NCI-H510A (cell line): ENCODE measurements at places on chromosomes 5 and 9.

GRCh38 chr9:133476036-133476931, 2.6 kb downstream of the SLC2A6 start:
- no peak for DNase-seq

DNA sequence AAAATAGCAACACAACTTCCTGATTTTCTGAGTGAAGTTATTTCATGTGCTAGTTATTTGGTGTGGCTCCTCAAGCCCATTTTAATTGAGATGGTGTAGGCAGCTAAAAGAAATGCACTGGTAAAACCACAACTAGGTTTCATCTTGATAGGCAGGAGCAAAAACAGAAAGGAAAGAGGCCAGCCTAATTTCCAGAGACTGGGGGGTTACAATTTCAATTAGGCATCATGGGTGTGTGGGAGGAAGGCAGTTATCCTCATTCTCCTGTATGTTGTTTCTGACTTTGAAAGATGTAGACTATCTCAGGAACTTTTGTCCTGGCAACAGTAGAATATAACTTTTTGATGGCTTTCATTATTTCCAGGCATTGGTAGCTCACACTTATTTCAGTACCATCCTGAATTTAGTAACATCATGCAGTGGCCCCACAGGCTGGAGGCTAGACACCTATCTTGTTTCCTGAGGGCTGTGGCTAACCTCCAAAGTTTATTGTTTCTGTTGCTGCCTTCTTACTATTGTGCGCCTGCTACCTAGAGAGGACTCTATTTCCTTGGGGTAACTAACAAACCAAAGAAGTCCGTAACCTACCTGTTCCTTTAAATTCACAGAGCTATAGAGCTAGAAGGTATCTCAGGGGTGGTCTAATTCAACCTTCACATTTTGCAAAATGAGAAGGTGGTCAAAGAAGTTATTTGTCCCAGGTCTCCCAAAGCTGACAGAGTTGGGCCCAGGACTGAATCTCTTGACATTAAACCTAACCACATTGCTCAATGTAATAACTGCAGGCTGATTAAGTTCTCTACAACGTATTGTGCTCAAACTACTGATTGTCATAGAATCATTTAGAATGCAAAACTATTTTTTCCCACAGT, 42.4 kb downstream of the FYB1 start:
- DNase-seq: no peak

DNA sequence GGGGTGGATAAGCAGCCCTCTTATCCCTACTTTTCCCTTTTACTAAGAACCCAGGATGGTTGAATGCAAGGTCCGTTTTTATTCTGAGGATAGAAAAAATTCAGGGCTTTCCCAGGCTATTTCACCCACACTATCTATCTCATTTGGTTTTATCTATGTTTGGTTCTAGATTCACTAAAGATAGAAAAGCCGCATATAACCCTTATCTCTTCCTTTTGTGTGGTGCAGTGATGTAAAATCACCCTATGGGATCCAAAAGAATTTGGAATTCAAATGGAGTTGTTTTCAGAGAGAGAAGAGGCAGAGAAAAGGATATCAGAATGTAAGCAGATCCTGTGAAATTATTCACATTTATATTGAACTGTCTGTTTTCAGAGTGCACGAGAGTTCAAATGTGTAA, 236.3 kb upstream of the RFX3 start:
- no peak for DNase-seq

DNA sequence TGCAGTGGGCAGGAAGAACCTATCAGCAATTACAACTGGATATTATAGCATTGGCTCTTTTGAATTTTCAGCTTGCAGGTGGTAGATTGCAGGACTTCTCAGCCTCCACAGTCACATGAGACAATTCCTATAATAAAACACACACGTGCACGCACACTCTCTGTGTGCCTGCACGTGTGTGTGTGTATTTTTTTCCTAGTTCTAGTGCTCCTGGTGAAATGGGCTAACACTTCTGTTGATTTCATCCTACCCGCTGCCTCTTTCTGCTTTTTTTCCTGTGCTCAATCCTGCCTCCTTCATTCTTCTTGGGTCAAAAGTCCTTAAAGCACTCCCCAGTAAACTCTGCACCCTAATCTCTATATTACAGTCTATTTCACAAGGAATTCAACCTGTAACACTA, 320.1 kb downstream of the OSTF1 start:
- no peak for DNase-seq

- DNase-seq: peak; percentile 72
These were observed 25.3 kb downstream of the SLC22A5 start for GRCh38 chr5:132394667-132395259.

- DNase-seq: no peak
These were observed 262.7 kb downstream of the YTHDC2 start for GRCh38 chr5:113776168-113776567.

GRCh38 chr9:115540091-115540490, 422.1 kb upstream of the TNC start:
- no peak for DNase-seq

DNA sequence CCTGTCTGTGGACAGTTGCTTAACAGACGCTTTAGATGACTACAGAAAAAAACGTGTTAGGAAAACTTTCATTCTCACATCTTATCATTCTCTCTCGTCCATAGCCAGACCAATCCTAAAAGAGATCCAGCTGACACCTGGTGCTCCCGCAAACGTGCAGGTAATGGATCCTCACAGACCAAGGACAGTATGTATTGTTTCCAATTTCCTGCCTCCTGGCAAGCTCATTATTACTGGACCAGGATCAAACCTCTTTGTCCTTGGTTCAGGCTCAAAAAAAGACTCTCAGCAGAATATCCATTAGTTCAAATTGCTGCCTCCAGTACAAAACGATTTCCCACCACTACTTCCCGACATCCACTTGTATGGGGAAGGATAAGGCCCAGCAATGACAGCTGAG, 62.4 kb downstream of the SERINC5 start:
- DNase-seq: no peak

GRCh38 chr5:39411985-39412384, 12.8 kb downstream of the DAB2 start:
- DNase-seq: no peak

DNA sequence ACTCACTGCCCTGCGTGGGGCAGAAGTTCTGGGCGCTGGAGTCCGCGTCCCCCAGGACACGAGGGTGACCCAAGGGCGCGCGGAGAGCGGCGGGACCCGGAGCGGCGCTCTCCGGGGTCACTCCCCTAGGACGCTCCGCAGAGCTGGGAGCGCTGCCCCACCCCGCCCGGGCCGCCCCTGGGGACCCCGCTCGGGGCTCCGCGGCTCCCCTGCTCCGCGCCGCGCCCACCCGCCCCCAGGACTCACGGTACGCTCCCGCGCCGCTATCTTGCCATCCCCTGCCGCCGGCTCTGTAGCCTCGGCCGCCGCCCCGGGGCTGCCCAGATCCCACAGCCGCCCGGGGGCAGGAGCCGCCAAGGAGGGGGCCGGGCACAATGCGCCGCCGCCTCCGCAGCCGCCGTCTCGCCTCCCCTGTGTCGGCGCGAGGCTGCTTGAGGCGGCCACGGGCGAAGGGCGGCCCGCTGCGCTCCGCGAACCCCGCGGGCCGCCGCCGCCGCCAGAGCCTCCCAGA, 303 bp downstream of the LIFR start:
- no peak for DNase-seq

DNA sequence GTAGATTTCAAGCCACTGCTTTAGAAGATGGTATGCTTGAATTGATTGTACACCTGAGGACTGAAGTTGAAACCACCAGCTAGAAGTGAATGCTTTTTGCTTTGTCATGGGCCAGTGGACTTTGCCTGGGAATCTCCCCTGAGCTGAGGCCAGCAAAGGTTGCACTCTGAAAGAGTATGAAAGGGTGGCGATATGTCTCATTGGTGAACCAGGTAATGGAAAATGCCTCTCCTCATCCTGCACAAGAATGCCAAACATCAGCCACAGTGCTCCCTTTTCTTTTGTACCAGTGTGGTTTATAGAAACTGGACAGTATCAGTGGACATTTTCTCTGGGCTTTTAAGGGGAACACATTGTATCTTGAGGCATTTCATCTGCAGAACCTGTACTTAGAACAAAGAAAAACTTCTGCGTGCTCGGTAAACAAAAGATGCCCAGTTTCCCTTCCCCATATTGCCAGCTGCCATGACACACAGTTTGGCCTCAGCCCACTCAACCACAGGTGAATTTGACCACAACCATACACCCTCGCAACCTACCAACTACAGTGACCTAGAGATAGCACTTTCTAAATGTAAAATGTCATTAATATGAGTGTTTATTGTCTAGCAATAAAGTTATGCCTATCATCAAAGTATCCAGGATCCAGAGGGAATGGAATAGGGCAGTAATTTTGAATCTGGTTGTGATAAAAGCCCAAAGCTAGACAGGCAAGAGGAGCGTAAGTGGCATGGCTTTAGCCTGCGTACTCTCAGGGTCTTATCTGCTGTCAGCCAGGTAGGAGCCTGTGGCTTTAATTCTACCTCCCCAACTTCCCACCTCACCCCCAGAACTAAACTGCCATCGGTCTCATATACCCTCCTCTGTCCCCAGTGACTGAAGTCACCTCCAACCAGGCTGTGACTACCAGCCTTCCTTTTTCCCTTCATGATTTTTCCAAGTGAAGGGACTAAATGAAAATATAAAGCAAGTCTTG, 79.5 kb upstream of the LHFPL2 start:
- no peak for DNase-seq

- DNase-seq: no peak
These were observed 16.5 kb downstream of the FBXL7 start for GRCh38 chr5:15516486-15516885.

GRCh38 chr9:23361096-23361495, 464.9 kb downstream of the ELAVL2 start:
- DNase-seq: no peak

DNA sequence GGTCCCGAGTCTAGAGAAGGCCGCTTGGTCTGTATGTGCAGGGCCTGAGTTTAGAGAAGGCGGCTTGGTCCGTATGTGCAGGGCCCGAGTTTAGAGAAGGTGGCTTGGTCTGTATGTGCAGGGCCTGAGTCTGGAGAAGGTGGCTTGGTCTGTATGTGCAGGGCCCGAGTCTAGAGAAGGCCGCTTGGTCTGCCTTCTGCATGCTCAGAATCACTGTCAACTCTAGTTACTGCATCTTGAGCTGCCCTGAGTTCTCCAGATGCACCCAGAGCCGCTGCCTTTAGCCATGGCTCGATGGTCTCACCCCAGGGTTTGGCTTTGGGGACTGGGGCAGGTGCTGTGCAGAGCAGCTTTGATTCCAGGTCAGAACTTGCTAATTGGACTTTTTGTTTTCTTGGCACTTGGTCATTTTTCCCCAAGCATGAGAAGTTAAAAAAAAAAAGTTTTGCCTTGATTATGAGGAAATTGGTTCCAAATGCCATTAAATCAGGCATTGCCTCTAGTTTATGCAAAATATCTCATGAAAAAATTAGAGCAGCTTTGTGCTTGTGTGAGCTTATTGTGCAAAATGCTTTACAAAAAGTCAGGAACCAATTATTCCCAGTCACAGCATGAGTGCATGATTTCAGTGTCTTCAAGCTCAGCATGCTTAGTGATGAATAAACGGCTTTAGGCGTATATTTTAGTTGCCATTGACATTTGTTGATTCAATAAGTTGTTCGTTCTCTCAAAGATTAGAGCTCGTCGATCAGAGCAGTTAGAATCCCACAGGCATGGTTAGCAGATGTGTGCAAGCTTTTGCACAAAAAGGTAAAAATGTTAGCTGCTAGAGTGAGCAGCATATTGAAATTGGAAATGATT, 25.4 kb upstream of the EXOC3 start:
- DNase-seq: no peak

DNA sequence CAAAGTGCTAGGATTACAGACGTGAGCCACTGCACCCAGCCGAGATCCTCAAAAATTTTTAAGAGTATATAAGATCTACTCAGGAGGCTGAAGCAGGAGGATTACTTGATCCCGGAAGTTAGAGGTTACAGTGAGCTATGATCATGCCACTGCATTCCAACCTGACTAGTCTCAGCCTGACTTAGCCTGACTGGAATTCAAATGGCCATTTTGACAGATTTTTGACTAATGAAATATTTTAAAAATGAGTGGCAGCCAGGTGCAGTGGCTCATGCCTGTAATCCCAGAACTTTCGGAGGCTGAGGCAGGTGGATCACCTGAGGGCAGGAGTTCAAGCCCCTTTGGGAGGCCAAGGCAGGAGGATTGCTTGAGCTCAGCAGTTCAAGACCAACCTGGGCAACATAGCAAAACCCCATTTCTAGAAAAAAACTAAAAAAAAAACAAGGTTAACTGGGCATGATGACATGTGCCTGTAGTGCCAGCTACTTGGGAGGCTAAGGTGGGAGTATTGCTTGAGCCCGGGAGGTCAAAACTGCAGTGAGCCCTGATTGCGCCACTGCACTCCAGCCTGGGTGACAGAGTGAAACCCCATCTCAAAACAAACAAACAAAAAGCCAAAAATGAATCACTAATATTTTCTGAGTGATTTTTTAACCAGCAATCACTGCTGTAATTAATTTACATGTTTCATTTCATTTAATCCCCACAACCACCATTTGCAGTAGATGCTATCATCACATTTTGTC, 16.6 kb downstream of the ATOX1 start:
- no peak for DNase-seq

DNA sequence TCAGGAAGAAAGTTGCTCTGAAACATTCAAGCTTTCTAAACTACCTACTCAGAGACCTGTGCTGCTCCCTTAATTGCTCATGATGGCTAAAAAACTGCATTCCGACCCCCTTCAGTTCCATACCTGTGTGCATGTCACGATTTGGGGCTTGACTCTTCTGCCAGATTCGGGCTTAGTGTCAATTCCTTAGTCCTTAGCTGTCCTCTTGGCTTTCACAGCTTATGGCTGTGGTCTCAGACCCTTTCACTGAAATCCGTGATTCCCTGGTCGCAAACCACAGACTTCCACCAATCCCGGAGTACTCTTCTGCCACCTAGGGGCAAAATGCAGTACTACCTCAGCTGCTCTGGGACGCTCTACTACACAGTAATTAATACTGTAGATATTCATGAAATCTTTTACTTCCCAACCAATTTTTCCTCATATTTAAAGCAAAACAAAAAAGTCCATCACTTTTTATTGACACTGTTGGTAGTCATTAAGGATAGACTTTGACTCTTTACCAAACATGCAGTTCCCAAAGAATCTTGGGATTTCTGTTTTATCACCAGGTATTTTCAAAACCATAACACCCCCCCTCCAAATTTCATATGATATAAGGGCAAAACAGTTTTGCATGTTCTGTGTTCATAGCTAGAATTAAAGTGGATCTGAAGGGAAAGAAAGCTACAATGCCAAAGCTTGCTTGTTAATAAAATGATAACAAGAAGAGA, 617.4 kb downstream of the SLCO4C1 start:
- no peak for DNase-seq

GRCh38 chr9:134215699-134216448, 51.5 kb upstream of the RNU6ATAC start:
- DNase-seq: no peak

DNA sequence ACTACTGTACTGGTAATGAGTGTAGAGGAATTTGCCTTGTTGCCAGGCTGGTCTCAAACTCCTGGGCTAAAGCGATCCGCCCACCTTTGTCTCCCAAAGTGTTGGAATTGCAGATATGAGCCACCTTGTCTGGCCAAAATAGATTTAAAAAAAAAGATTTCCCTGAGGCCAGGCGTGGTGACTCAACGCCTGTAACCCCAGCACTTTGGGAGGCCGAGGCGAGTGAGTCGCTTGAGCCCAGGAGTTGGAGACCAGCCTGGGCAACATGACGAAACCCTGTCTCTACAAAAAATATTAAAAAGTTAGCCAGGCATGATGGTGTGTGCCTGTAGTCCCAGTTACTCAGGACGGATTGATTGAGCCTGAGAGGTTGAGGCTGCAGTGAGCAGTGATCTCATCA, 62.5 kb downstream of the IPO11 start:
- DNase-seq: no peak
